ENCODE measurements at places on chromosomes 16 and 17.

- DNase-seq, result no peak
Observed at GRCh38 chr17:80274331-80274730, 13.7 kb downstream of the RNF213 start.

- DNase-seq, result no peak
Observed at GRCh38 chr17:44767493-44767892, 8.7 kb downstream of the ADAM11 start.

DNA sequence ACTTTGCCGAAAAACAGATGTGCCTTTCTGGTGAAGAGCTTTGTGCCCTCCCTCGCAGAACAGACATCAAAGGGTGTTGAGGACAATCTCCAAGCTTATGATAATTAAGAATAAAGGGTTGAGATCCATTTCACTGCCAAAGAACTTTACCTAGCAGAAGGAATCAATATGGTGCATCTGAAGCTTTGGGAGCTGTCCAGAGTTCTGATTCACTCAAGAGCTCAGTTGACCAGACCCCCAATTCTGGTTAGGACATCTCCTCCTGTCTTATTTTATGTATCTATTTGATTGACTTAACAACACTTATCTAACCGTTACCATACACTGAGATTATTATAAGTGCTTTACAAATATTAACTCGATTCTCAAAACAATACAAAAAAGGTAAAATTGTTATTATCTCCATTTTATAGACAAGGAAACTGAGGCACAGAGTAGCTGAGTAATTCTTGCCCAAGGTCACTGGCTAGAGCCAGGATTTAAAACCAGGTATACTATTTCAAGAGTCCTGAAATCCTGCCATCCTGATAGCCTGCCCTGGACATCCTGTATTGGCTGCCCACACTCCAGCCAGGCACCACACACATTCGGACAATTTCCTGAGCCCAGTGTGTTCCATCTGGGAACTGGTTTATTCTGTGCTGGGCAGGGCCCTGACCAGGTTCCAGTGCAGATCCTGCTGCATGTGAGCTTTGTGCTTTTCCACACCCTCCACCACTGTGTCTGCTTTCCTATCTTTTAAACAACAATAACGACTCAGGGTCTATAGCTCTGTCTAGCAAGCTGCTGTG, 29.8 kb downstream of the PITPNM3 start:
- no peak for DNase-seq

- DNase-seq, result no peak
Observed at GRCh38 chr17:27457731-27458523, 1.7 kb downstream of the KSR1 start.

DNA sequence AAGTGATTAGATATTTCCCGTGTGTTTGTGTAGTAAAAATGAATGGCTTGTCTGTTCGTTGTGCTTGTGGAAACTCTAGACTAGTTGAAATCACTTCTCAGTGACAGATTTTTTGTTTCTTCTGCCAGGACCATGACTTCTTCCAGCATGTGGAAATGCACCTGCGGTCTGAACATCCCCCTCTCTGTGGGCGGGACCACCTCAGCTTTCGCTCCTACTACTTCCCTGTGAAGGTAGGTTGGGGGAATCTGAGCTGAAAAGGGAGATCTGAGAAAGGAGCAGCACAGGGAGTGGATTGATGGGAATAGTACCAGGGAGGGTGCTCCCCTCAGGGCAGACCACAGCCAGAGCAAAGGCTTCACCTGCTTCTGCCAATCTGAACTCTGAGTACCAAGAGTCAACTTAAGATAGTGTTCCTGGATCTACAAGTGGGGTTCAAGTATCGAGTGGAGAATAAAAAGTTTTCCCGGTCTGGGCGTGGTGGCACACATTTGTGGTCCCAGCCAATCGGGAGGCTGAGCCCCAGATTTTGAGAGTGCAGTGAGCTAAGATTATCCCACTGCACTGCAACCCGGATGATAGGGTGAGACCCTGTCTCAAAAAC, 47.5 kb downstream of the SF3B3 start:
- no peak for DNase-seq

DNA sequence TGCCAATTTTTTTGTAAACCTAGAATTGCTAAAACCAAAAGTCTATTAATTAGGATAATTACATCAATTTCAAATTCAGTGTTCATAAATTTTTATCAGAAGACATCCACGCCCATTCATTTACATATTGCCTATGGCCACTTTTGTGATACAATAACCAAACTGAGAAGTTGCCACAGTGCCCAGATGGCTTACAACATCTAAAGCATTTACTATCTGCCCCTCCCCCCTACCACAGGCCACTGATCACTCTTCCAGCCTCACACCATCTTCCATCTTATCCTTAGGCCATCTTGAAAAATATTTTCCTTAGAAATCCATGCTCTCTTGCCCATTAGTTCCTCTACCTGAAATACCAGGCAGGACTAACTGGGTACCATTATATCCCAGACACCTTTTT, 6.3 kb upstream of the PRKAR1A start:
- DNase-seq, result no peak

GRCh38 chr16:18984435-18985005, 786 bp downstream of the TMC7 start:
- DNase-seq, result no peak

DNA sequence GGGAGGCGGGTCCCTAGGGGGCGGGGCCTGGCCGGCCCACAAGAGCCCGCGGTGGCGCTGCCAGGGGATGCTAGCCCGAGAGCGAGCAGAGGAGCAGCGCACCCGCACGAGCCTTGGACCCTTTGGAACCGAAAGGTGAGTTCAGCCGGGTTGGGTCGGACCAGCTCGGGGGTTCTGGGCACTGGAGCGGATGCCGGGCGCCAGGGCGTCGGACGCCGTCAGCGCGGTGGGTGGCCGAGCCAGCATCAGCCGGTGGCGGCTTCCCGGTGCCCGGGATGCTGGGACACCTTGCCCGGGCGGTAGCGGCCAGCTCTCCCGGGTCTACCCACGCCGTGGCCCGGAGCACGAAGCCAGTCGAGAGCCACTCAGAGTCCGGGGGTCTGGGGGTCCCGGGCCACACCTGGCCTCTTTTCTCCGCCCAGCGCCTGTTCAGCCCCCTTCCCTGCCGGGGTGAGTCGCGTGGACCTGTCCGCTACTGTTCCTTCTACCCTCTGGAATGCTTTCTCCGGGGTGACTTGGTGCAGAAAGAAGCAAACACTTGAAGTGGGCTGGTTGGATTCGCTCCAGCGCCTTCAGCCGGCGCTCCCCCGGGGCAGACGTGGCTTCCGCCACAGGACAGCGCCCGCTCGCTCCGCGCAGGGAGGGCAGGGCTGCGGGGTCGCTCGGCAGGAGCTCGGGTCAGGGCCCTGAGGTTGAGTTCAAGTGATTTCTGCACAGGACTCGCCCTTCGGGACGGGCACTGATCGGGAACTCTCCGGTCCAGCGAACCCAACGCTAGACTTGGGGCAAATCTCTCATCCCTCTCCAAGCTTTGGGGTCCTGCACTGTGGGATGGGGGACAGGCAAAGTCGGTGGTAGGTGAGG, at the start of gene SCNN1G:
Gene SCNN1G, plus strand, starts transcription at position 67 of the 864 bp plus-strand sequence. CDS start 3,527 bp downstream, outside the sequence.
- peak; percentile 24 for DNase-seq

GRCh38 chr16:75244844-75245758, 6.3 kb downstream of the BCAR1 start:
- no peak for DNase-seq

GRCh38 chr17:15377200-15377599, 35.8 kb upstream of the TEKT3 start:
- no peak for DNase-seq

DNA sequence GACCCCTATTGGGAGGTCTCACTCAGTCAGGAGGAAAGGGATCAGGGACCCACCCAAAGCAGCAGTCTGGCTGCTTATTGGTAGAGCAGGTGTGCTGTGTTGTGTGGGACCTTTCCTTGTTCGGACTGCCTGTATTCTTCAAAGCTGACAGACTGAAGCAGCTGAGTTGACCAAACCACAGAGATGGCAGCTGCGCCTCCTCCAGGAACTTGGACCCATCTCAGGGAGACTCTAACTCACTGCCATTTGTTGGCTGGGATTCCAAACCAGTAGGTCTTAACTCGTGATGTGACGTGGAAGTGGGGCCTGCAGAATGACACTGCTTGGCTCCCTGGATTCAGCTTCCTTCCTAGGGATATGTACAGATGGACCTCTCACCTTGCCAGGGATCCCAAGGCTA, 9.6 kb upstream of the UQCRC2 start:
- DNase-seq, result no peak

- no peak for DNase-seq
Observed at GRCh38 chr17:76579281-76579680, 6.4 kb downstream of the ST6GALNAC2 start.

- no peak for DNase-seq
Observed at GRCh38 chr16:12546918-12547607, 256.6 kb downstream of the CPPED1 start.

DNA sequence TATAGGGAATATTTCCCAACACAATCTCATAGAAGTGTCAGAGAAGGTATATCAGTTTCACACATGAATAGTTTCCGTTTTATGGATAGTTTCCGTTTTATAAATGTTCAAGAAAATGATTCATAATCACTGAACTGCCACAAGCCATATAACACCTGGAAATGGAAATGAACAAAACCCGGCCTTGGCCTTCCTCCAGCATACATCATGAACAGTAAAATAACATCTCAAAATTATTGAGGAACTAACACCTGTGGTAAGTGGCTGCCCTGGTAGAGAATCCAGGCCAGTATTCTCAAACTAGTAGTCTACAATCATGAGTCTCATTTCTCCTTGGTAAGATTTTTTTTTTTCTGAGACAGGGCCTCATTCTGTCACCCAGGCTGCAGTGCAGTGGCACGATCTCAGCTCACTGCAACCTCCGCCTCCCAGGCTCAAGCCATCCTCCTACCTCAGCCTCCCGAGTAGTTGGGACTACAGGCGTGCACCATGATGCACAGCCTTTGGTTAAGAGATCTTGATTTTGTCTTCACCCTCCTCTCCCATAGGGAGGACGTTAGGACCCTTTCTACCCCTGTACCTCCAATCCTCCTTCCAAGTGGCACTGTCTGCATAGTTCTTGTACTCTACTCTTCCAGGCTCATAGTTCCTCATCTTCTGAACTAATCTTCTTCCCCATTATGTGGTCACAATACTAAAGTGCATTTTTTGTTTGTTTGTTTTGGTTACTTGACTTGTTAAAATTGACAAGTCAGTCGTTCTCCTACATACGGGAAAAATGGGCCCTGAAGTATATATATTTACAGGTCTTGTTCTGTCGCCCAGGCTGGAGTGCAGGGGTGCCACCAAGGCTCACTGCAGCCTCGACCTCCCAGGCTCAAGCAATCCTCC, 15.0 kb upstream of the RGS9 start:
- DNase-seq, result no peak

DNA sequence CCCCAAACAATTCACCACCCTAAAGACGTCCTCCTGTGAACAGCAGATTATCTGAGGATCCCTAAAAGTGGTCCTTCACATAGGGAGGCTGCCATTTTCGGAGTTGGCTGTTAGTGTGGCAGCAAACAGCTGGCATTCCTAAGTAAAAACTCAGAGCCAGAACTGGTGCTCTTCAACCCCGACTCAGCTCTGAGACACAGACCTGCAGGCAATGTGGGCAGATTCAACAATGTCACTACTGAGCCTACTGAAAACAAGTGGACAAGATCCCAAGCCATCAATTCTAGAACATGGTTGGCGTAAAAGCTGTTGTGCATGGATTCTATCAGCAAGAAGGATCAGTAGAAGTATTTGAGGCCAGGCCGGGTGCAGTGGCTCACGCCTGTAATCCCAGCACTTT, 247.2 kb downstream of the NTN1 start:
- DNase-seq, result no peak

DNA sequence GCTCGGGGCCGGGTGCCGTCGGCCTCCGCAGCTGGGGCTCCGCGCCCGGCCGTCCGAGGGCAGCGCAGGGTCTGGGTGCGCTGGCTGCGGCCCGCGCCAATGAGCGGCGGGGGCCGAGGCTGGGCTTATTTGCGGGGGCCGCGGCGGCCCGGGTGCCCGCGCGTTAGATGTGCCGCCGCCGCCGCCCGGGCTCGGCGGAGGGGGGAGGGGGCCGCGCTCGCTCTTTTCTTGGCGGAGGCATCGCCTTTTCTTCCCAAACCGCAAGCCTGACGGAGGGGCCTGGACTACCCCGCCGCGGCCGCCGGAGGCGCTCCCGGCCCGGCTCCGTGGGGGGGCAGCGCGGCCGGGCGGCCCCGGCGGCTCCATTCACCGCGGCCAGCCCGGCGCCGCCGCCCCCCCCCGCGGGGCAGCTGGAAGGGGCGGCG, at the start of gene NOTUM:
Gene NOTUM, minus strand, starts transcription at position 101 of the 425 bp plus-strand sequence. CDS start 278 bp downstream, outside the sequence.
- DNase-seq, result no peak

DNA sequence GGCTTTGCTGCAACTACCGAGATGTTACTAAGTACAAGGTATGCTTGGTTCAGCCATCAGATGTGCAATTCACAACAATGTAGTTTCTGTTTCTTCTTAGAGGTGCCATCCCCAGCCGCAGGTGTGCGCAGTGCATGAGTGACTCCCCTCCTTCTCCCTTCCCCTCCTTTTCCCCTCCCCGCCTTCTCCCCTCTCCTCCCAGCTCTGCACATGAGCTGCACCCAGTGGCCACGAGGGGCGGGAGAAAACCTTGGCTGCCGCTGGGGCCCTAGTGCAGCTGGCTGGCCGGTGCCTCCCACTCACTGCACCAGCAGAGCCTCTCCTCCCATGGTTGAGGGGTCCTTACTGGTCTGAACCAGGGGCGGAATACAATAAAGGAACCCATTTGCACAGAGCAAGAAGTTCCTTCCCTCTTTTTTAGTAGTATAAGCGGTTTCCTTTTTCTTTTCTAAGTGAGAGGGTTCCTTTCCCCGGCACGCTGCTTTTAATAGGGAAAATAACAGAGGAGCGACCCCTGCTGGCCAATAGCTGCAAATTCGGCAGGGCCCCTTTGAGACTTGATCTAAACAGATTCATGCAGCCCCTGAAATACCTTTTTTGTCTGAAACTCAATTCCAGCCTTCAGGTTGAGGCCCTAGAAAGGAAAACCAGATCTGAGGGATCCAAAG, 7.8 kb upstream of the CCL15 start:
- no peak for DNase-seq

DNA sequence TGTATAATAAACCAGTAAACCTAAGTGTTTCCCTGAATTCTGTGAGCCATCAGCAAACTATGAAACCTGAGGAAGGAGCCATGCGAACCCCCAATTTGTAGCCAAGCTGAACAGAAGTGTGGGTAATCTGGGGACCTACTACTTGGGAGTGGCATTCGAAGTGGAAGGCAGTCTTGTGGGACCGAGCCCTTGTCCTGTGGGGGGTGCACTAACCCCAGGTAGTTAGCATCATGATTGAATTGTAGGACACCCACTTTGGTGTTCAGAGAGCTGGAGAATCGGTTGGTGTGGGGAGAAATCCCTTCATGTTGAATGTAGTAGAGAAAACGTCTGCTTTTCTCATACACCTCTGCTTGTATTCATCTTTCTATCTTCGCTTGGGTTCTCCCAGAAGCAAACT, 79.7 kb upstream of the CPHXL start:
- no peak for DNase-seq

- DNase-seq, result no peak
Observed at GRCh38 chr17:78106211-78106610, 22.3 kb downstream of the TMC6 start.

DNA sequence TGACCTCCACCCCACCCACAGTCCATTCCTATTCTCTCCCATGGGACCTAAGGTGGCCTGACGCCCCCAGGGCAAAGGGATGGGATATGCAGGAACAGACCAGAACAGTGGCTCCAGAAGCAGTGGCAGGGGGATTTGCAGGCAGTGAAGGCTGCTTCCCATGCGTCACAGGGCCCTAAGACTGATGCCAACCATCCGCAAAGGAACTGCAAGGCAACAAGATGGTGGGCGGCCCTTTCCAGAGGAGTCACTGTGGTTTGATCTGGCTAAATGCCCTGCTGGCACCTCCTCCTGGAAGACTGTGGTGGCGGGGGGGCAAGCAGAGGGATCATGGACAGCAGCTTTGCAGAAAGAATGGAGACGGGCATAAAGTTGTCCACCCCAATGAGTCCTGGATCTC, 4.4 kb upstream of the SLC39A11 start:
- no peak for DNase-seq
